Activated CD8-positive, alpha-beta memory T cell treated with anti-CD3 and anti-CD28 coated beads, Interleukin-2, amount 50 U/mL, for 4 hours (primary cell): ENCODE measurements at places on chromosomes 7 and 10.
A peak's percentile ranks its signal among the peaks of the same experiment; 100 is the strongest.

GRCh38 chr10:102421757-102422512 is 1.3 kb downstream of the FBXL15 start:
- DNase-seq, result no peak

- no peak for DNase-seq
Measured at GRCh38 chr7:27875061-27875460, 135.1 kb downstream of the TAX1BP1 start.

DNA sequence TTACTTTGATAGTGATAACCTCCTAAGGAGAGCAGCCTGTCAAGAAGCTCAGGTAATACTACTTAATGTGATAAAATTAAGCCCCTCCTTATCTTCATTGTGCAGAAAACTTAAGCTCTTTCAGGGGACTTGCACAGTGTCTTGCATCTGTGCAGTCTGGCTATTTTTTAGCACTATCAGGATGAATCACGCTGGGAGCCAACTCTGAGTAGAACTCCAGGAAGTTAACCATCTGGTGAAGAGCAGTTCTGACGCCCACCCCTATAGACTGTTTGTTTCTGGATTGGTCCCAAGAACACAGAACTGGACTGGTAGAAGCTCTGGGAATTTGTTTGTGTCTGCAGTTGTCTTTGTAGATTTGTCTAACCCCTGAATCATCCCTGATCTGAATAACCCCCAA is 41.9 kb downstream of the AGK start:
- DNase-seq, result no peak

- no peak for DNase-seq
Measured at GRCh38 chr10:102776779-102777456, 33.2 kb downstream of the WBP1L start.

DNA sequence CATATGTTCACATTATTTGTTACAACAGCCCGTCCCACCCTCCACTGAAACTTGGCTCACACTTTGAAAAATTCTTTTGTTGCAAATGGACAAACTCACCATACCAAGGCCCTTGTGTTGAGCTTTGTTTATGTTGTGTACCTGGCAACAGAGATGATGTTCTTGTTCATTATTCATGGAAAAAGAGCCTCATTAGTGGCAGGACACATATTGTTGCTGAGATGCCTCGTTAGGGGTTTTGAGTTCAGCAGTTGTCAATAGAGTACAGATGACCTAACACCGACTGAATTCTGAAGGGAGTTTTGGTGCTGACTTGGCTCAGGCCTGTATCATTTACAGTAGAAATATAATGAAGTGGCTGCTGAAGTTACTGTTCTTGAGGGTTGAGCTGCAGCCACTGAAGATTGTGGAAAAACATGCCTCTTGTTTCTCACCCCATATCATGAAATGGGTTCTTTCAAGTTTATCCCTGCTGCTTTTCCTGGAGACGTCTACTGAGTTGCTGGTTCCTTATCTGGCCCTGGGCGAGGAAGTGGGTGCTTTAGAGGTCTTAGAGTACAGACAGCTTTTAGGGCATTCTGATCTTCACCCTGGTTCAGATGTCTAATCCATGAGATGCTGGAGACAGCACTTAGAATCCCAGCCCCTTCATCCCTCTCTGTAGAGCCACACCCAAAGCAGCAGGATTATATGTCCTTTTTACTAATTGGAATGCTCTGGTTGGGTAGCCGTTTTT is 149.7 kb downstream of the WNT2 start:
- no peak for DNase-seq

DNA sequence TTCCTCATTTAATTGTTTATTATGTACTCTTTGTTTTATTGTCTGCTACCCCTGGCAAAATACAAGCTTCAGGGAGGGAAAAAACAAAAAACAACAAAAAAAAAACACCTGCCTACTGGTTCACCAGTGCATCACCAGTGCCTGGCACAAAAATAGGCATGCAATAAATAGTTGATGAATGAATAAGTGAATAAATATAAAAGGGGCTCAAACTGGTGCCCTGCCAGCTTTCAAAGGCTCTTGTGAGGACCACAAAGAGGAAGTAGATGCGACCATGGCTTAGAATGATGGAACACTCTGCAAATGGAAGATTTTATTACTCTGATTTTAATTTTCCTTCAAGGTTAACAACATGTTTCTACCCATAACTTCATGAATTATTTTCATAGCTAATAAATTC is 213.0 kb upstream of the INHBA start:
- DNase-seq, result no peak

GRCh38 chr7:4245866-4246470 is 436.1 kb upstream of the FOXK1 start:
- no peak for DNase-seq

DNA sequence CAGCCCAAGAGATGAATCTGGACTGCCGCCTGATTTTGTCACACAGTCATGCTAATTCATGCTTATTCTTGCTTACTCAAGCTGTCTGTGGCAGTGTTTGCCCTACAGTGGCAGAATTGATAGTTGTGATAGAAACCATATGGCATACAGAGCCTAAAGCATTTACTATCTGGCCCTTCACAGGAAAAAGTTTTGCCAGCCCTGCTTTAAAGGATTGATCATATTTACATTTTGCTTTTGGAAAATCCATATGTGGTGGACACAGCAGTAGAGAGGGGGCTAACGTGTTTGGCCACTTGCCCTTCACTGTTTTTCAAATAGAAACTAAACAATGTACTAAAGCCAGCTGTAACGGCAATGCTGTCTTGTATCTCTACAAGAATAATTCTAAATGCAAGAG is 974.0 kb upstream of the GHITM start:
- no peak for DNase-seq

DNA sequence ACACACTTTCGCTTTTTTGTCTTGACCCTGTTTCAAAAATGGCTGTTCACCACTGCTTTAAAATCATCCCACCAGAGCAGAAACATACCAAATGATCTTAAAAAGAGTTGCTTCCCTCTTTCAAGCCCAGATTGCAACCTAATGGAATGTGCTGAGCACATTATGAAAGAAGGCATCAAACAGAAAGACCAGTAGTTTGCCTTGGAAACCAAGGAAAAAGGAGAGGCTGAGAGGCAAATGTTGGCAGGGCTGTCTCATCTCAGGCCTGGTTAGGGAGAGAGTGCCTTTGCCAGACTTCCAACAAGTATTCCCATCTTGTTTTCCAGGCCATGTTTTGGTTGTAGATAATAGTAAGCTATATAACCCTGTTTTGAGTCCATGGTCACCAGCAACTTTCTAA is 64.3 kb downstream of the ABCB4 start:
- no peak for DNase-seq

DNA sequence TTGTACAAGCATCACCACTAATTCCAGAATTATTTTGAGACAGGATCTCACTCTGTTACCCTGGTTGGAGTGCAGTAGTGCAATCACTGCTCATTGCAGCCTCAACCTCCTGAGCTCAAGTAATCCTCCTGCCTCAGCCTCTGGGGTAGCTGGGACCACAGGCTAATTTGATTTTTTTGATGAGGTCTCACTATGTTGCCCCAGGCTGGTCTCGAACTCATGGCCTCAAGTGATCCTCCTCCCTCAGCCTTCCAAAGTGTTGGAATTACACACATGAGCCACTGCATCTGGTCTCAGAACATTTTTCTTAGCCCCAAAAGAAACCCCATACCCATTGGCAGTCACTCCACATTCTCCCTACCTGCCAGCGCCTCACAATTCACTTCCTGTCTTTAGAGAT is 3.5 kb upstream of the WBP1L start:
- no peak for DNase-seq

GRCh38 chr10:116632596-116633215 is 12.0 kb downstream of the PNLIPRP2 start:
- DNase-seq, result no peak

DNA sequence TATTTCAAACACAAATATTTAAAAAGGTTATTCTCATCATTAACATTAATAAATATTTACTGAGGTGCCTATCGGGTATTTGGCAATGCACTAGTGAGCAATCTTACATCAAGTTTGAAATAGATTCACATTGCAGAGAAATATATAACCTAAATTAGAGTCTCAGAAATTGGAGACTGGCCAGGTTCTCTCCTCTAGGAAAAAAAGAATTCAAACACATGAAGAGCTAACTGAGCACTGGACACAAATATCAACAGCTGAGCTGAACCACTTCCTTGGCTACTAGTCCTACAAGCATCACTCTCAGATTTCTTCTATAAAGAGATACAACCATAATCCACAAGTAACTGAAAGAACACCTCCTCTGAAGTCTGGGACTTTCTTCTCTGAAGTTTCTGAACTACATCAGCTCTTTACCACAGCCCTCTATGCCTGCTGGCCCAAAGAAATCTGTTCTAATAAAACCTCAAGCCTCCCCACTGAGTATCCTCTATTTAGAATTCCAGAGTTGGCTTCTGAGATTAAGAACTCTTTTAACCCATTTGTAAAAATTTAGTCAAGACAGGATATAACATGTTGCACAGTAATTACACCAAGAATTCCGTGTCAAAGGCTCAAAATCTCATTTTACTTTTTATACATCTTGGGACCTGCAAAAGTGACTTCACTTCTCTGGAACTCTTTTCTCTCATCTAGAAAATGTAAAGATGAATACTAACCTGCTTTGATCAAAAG is 45.2 kb downstream of the MTERF1 start:
- no peak for DNase-seq

GRCh38 chr7:997404-998395 is 14.7 kb downstream of the CYP2W1 start:
- no peak for DNase-seq

- DNase-seq, result peak; percentile 59
Measured at GRCh38 chr10:133275684-133276092, 980 bp downstream of the ADAM8 start.

- DNase-seq, result no peak
Measured at GRCh38 chr10:111107023-111107422, 30.2 kb downstream of the ADRA2A start.

DNA sequence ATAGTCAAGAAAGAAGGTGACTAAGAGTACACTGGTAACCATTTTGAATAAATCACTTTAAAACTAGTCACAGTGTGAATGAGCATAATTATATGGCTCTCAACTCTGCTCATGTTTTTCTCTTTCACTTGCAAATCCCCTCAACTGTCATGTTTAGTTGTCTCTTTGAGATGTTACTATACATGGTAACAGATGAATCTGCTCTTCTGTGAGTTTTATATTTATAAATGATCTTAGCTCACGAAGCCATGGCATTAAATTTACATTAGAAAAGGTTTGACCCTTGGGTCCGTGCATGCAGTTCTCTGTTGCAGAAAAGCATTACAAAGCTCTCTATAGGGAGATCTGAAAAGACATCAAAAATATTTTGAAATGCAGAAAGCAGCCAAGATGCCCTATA is 33.0 kb upstream of the LRRTM3 start:
- DNase-seq, result no peak

DNA sequence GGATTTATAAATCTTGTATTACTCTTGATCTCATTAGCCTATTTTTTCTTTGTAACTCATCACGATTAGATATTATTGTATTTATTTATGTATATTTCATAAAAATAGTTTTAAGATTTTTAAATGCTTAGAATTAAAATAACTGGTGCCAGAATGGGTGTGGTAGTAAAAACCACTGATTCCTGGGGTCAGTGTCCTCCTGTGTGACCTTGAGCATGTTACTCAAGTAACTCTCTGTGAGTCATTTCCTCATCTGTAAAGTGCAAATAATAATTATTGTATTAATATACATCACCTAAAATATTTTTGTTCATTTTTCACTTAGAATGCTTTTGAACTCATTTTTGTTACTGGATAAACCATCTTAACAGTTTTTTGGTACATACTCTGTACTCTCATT is 91.3 kb upstream of the TMEM229A start:
- DNase-seq, result no peak

GRCh38 chr7:112453505-112454171 is 3.4 kb downstream of the IFRD1 start:
- no peak for DNase-seq

DNA sequence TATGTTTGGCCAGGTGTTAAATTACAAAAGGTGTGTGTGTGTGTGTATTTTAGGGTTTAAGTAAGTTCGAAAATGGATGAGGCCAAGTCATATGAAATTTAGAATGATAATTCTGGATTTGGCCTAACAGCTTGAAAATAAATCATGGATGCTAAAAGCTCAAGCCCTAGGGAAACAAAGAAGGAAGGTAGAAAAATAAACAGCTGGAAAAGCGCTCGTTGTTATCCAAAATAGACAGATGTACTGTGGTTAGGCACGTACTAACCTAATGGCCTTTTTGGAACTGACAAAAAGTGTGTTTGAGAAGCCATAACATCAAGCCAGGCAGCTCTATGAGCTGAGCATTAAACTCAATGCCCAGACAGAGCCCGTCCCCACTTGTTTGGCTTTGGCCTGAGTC is 17.5 kb upstream of the PALS2 start:
- no peak for DNase-seq

DNA sequence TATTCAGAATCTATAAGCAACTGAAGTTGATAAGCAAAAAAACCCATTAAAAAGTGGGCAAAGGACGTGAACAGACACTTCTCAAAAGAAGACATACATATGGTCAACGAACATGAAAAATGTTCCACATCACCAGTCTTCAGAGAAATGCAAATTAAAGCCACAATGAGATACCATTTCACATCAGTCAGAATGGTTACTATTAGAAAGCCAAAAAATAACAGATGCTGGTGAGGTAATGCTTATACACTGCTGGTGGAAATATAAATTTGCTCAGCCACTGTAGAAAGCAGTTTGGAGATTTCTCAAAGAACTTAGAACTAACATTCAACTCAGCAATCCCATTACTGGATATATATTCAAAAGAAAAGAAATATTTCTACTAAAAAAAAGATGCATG is 332.8 kb upstream of the PLXDC2 start:
- no peak for DNase-seq

GRCh38 chr7:7251742-7252141 is 69.4 kb downstream of the C1GALT1 start:
- DNase-seq, result no peak

GRCh38 chr7:78528964-78529363 is 730.4 kb downstream of the PHTF2 start:
- no peak for DNase-seq

- no peak for DNase-seq
Measured at GRCh38 chr7:968205-969105, 6.9 kb downstream of the COX19 start.

- DNase-seq, result no peak
Measured at GRCh38 chr7:108290459-108291151, 160.4 kb upstream of the LAMB4 start.

- DNase-seq, result no peak
Measured at GRCh38 chr10:31930023-31930751, 1.6 kb upstream of the ARHGAP12 start.

DNA sequence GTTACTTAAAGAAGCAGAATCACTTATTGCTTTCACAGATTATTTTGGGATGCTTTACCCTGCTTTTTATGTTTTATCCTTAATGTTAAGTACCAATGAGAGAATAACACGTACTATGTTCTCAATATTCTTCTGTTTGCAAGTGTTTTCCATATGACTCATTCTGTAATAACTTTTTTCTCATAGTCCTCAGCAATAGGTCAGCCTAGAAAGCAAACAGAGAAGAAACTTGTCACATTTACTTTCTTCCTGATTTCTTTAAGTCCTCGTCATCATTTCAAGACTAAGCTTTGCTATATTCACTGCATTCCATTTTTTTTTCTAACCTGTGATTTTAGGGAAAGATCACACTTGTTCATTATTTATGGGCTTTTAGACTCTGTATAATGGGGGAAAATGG is 6.8 kb upstream of the AGR2 start:
- no peak for DNase-seq

- DNase-seq, result no peak
Measured at GRCh38 chr10:129332476-129332875, 134.6 kb upstream of the MGMT start.

GRCh38 chr7:92557808-92558362 is 29.3 kb downstream of the RBM48 start:
- DNase-seq, result no peak
